ENCODE measurements at places on chromosomes 4 and X.

DNA sequence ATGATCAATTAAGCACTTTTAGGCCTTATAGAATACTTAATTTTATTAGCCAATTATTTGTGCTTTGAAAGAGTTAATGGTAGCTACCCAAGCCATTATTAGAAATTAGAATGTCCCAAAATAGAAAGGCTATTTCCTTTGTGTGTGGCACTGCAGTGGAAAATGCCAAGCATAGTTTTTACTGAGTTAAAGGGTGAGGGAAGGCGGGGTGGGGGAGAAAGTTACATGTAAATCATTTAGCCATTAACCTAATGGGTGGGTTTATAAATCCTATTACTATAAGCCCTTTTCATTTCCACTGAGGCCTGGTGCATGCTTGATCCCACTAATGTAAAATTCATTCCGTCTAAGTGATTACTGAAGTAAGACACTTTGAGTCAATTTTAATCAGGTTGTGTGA lies 105.8 kb downstream of the POLA1 start:
- no peak for DNase-seq

GRCh38 chr4:114509340-114509739 lies 89.3 kb upstream of the UGT8 start:
- no peak for DNase-seq

- DNase-seq: no peak
Observed at GRCh38 chr4:126807132-126807531, 825.6 kb upstream of the INTU start.

DNA sequence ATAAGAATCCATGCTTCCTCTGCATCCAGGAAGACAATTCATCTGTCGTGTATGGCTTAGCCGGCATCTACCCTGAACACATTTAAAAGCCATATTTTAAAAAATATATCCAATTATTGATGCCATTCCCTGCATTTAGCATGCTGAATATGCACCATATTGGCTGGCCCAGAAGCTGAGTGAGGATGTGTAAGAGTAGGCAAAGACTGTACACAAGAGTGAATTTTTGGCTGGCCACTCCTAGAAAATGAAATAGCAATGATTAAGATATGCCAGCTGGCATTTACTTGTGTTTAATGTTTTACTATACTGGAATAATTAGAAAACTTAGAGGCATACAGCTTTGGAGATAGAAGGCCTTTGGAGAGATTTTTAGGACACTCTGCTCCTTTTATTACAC lies 25.8 kb downstream of the GABRA4 start:
- DNase-seq: no peak

GRCh38 chr4:108361886-108362285 lies 193.2 kb upstream of the LEF1 start:
- no peak for DNase-seq

DNA sequence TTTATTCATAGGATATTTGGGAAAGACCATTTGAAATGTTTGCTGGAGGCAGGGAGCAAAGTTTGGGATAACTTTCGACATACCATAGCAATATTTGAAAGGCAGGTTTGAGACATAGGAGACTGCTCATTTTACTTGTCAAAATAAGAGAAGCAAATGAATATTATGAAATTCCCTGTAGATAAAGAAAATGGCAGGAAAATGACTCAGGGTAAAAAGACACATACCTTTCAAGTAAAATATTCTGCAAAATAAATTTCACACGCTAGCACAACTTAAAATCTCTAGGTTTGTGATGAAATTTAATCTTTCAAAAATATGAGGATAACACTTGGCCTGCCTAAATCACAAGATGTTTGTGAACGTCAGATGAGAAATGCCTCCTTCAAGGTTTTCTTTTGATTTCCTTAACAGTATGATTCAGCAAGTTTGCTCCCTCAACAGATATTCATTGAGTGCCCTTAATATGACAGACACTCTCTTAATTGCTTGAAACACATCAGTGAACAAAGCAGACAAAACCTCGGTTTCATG lies 6.6 kb downstream of the TMEM156 start:
- peak; percentile 79 for DNase-seq

DNA sequence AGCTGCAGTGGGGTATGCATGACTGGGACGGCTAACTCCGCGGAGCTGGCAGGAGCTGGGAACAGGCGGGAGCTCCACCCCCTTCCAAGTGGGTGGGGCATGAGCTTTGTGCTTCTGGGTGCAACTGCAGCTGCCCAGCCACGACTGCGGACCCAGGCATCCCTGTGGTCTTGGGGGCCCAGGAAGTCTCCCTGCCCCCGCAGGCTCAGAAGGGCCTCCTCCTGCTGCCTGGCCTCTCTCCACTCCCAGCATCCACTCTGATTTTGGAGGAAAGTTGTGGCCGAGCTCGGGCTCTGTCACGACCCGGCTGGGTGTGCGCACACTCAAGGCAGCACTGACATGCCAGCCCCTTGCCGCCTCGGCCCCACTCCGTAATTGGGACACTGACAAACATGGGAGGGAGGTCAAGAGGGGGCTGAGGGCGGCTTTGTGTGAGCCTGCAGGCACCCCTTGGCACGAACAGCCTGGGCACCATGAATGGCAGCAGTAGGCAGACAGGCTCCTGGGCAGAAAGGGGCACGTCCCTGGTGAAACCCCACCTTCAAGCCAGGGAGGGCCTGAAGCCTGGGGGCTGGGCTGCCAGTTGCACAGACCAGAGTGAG lies 822.6 kb downstream of the GLUD2 start:
- no peak for DNase-seq
